Activated T-cell treated with anti-CD3 and anti-CD28 coated beads for 24 hours (primary cell): ENCODE measurements at places on chromosomes 3 and 15.

- DNase-seq: no peak
Observed at GRCh38 chr3:101036213-101036618, 43.0 kb upstream of the ABI3BP start.

GRCh38 chr3:191792580-191792979, 331.6 kb downstream of the PYDC2 start:
- no peak for DNase-seq

GRCh38 chr3:84439476-84439875, 519.3 kb upstream of the CADM2 start:
- no peak for DNase-seq

DNA sequence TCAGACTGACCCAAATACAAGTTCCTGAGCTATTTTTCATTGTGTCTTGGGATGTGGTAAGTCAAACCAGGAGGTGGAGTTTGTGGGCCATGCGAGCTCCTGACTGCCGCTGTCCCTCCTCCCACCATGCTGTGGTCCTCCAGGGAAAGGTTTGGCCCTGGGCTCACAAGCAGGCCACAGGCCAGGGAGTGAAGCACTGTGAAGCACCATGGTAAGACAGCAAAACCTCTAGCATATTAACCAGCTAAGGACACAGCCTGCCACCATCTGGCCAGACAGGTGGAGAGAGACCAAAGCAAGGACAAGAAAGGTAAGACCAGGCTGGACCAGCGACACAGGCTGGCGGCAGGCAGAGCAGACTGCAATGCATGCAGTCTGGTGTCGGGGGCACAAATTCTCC, 15.3 kb downstream of the RAB43 start:
- DNase-seq: no peak

- DNase-seq: no peak
Observed at GRCh38 chr3:46944191-46944590, 32.4 kb downstream of the CCDC12 start.

GRCh38 chr15:69407719-69408400, 6.3 kb upstream of the KIF23 start:
- DNase-seq: no peak

GRCh38 chr3:123870033-123870432, 14.1 kb downstream of the MYLK start:
- DNase-seq: no peak

DNA sequence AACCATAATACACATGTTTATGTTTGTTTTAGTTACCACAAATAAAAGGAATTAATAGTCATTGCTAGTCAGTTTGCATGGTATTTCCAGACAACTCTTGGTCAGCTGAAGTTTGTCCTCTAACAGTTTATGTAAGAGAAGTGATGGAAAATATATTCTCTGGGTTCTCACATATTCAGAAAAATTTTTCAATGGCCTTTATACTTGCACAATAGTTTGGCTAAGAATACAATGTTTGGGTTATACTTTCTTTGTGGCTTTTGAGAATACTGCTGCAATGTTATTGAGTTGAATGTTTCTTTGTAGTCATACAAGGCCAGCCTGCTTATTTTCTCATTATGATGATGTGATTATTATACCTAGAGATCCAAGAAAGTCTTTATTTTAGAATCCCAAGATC, 133.9 kb downstream of the RAP2B start:
- DNase-seq: no peak

- no peak for DNase-seq
Observed at GRCh38 chr3:12120374-12121140, 38.2 kb downstream of the TIMP4 start.

GRCh38 chr15:25410649-25411048, 28.2 kb downstream of the UBE3A start:
- DNase-seq: no peak

- no peak for DNase-seq
Observed at GRCh38 chr15:29695489-29696167, 126.6 kb downstream of the TJP1 start.

GRCh38 chr15:77713281-77713680, 80.6 kb upstream of the LINGO1 start:
- no peak for DNase-seq
